Stimulated activated naive CD4-positive, alpha-beta T cell treated with Interleukin-2 at 50 U/mL for 16 hours (primary cell): ENCODE measurements at places on chromosomes 12 and 14.

DNA sequence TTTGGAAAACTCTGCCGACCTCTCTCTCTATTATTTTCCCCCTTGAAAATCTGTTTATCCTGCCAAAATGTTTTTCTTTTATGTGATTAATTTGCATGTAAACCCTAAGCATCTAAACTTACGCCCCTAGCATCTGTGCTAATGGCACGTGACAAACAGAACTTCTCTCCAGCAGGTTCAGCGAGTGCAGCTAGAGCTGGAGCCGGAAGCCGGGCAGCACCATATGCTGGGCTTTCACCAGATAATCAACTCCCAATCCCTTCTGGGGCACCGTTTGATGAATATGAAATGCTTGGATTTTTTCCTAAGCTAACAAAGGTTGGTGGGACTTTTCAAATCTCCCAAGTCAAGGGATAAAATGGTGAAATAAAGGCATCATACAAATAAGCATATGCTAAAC is 667.5 kb upstream of the TMEM132C start:
- DNase-seq, result no peak

DNA sequence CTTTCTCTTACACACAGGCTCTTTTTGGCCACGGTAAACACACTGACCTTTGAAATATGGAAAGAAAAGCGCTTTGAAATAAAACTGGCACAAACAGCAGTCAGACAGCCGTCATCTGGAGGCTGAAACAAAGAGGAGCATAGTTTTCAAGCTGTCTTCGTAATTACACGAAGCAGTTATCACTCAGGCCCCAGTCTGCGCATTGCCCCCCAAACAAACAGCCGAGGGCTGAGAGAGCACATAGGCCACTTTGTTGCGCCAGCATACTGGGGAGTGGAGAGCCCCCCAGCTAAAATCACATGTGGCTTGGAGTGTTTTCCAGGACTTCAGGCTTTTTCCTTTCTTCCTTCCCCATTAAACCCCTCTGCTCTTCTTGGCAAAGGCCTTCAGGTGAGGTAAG is 142.9 kb upstream of the BTG1 start:
- DNase-seq, result no peak

- peak; percentile 40 for DNase-seq
Measured at GRCh38 chr12:96434107-96434506, 33.9 kb upstream of the CDK17 start.

DNA sequence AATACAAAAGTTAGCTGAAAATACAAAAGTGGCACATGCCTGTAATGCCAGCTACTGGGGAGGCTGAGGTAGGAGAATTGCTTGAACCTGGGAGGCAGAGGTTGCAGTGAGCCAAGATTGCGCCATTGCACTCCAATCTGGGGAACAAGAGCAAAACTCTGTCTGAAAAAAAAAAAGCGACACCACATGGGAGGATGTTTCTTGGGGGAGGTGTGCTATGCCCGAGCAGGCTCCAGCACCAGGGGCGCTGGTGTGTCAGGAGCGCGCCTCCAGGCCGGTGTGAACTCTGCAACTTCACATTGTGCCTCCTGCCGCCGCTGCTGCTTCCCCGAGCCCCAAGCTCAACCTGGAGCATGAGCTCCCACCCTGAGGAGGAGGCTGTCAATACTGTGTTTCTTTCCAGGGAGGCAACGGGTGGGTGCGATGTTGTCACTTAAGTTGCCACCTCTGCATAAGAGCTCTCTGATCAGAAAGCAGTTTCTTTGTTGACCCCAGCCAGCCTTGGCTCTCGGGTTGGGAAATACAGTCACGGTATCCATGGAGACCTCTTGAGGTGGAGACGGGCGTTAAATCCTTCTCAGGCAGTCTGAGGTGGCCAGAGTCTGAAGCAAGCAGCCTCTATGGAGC is 18.9 kb downstream of the DEGS2 start:
- DNase-seq, result no peak

DNA sequence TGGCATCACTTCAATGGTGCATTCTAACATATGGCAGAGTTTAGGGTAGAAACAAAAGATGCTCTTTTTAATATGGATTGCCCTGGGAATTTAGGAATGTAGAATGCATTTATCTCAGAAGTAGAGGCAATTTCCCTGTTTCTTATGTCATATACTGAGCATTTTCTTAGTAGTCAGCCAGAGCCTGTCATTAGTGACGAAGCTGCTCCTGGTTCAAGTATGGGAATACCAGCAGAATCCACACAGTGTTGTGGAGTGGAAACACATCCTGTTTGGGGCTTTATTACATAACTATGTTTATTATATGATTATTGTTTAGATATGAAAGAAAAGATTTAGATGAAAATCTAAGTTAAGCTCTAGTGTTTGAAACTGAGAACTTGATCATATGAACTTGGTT is 12.2 kb downstream of the CIPC start:
- DNase-seq, result no peak

DNA sequence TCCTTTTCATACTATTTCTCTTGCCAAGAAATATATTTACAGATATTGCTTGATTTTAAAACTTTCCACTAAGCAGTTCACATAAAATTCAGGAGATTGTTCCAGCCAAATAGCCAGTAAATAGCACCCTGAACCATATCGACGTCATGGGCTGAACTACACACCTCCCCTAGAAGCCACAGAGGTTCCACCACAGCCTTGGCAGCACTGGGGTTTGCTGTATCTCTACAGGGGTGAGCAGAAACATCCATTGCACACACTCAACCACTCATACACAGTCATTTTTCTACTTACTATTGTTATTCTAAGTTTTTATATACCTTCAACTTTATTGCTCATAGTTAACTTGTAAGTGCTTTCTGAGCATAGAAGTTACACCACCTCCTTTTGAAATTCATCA is 8.1 kb upstream of the EIF2S3B start:
- DNase-seq, result no peak

DNA sequence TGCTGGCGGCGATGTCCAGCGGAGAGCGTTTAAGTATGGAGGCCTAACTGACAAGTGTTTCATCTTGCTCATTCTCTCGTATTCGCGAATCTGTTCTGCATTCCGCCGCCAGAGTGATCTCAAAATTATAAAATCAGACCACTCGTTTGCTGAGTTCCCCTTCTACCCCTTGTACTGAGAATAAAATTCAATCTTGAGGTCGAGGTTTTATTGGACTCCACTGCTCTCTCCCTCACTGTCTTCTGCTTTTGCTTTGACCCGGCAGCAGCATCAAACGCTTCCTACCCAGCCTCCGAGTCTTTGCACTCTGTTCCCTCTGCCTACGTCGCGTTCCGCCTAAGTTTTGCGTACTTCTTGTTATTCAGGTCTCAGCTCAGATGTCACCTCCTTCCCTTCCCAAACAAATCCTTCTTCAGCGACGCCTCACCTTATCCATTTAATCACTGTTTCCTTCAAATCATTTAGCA is 462 bp downstream of the KNTC1 start:
- DNase-seq, result peak; percentile 12

- DNase-seq, result no peak
Measured at GRCh38 chr14:105197211-105197641, 16.1 kb upstream of the NUDT14 start.

DNA sequence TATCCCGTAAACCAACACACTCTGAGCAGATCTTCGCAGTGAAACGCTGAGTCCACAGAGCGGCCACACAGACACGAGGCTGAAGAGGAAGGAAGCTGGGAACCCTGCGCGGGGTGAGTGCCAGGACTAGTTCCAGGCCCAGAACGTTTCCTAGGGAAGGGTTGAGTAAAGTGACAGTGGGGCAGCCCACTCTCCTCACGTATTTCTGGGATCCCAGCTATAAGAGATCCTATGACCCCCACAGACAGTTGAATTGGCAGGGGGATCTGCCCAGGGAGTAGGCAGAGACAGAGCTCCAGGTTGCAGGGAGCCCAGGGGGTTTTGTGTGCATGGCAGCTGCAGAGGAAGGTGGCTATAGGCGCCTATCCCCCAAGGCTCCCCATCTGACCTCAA is 51.1 kb downstream of the GTF2A1 start:
- no peak for DNase-seq

GRCh38 chr12:116066381-116067230 is 210.9 kb downstream of the MED13L start:
- DNase-seq, result peak; percentile 41

GRCh38 chr14:68247676-68248268 is 428.2 kb downstream of the RAD51B start:
- DNase-seq, result no peak

DNA sequence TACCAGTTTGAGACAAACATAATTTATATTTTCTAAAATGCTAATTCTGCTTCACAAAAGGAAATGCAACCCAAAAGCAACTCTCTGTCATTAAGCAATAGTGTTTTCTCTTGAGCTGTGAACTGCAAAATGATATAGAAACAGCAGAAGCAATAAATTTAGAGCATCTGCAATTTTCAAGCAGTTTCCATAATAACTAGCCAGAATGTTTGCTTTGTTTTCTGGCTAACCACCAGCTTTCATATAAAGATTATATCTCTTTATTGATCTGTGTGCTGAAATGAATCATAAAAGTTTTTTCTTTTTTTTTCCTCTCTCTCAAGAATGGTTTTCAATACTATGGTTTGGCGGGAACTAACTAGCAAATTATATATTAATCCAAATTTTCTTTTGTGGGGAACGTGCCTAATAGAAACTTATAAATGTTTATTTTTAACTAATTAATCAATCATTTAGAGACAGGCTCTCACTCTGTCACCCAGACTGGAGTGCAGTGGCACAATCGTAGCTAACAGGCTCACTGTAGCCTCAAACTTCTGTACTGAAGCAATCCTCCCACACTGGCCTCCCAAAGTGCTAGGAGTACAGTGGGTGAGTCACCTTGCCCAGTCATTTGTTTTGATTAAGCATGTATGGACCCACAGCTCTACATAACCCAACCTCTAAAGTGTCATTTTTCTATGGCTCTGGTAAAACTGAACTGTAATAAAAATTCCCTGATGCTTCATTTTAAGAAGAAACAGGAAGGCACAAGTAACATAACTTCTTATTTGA is 830.1 kb upstream of the MGAT4C start:
- no peak for DNase-seq

GRCh38 chr12:50032515-50032853 is 7.2 kb upstream of the RACGAP1 start:
- no peak for DNase-seq

GRCh38 chr12:12716793-12717585 is at the start of gene CDKN1B:
Gene CDKN1B, plus strand, starts transcription at chr12:12717368. Its CDS starts 472 bp downstream, at chr12:12717840.
- DNase-seq, result peak; percentile 80

GRCh38 chr12:106255952-106256351 is 8.1 kb upstream of the CKAP4 start:
- DNase-seq, result no peak

- DNase-seq, result no peak
Measured at GRCh38 chr12:59040043-59040442, 119.7 kb upstream of the LRIG3 start.

DNA sequence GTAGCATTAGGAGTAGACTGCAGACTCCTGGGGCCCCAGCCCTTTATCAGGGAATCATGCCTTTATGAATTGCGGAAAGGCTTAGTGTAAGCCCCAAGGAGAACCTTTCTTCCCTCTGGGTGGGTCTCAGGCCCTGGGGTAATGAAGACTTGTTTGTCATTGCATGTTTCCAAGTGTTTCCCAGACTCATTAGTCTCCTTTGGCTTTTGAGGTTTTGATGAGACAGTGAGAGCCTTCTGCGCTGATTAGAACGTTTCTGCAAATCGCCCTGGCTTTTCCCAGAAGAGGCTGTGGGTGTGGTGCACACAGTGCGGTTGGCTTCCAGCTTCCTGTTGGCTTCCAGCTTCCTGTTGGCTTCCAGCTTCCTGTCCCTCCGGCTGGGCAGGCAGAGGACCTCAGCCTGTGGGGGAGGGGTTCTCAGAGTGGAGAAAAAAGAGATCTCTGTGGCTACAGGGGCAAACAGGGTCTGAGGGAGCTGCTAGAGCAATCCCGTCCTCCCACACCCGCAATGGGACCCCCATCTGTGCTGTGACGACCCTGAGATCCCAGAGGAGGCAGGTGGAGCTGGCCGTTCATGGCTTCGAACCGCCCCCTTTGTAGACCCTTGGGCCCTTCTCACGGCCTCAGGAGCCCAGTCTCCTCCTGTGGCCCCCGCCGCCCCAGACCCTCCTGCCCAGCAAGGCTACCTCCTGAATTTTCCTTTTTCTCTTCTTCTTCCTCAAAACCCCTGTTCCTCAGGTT is 42.1 kb downstream of the GPR68 start:
- DNase-seq, result no peak

GRCh38 chr14:68105816-68106215 is 286.2 kb downstream of the RAD51B start:
- no peak for DNase-seq

DNA sequence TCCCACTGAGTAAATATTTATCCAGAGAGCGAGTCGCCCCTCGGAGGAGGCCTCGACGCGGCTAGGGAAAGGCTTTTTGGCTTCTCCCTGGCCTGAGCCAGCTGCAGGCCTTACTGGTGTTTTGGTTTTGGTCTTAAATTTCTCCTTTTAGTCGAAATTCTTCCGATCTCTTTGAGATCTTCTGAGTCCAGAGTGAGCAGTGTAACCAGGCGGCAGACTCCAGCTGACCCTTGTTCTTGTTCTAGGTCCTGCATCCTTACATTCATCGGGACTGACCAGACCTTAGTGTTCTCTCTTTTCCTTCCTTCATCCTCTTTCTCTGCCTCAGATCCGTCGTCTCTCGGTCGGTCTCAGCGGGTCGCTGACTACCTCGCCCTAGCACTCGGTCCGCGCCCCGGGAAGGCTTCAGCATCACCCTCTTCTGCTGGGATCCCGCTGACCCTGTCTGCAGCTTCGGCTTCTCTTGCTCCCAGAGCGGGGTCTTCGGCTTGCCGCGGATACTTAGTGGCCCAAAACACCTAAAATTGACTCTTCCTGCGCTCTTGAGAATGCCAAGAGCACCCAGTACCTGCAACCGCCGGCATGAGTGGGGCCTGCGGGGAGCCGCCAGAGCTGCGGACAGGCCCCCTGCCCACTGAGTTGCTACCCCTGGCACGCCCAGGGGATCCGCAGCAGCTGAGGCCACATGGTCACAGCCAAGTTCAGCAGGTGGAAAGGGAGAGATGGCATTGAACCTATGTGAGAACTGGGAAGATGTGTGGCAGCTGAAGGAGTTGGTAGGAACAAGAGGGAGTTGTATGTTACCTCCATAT is 2.4 kb upstream of the PAX9 start:
- no peak for DNase-seq
